ENCODE measurements at places on chromosomes 16 and 17.

- no peak for DNase-seq
These were observed 99.6 kb downstream of the CA4 start for GRCh38 chr17:60249290-60249826.

DNA sequence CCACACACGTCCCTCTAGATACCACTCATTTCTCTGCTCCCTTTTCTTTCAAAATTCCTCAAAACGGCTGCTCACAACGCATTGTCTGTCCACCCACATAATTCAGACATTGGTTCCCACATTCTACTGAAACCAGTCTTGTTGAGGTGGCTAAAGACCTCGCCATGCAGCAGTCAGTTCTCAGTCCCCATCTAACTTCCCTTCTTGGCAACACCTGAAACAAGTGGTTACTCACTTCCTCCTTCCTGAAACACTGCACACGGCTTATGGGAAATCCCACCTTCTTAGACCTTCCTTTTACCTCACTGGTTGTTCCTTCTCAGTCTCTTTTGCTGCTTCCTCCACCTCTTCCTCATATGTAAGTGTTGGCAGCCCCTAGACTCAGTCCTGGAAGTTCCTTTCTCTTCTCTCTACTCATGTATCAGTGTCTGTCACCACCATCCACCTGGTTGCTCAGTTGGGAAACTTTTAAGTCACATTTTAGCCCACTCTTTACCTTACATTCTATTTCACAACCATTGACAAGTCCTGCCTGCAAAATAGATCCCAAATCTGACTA lies 277.1 kb downstream of the CEP112 start:
- no peak for DNase-seq

DNA sequence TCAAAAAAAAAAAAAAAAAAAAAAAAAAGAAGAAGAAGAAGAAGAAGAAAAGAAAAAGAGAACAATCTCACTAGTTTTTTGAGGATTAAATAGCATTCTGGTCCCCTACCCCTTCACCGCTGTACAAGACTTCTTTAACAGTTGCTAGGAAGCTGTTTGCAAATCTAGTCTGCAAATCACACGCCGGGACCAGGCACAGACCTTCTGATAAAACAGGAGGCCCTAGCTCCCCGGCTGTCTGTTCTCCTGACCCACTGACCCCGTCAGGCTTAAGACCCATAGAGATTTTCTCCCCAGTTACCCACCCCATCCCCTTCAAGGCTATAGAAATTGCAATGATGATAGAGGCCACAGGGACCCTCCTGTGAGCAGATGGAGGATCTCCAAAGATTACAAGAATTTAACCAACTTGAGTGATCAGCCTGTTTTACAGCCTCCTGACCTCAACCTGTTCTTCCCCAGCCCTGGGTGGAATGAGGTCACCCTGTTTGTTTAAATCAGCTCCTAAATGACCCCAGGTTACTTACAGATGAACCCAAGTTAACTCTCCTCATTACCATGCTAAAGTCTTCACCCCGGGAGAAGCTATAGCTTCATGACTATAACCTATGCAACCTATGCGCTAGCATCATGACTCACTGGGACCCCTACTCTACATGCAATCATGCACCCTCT lies 11.8 kb upstream of the SULT1A1 start:
- DNase-seq, result no peak

GRCh38 chr16:4313563-4314531 lies 2.0 kb upstream of the GLIS2 start:
- DNase-seq, result no peak

DNA sequence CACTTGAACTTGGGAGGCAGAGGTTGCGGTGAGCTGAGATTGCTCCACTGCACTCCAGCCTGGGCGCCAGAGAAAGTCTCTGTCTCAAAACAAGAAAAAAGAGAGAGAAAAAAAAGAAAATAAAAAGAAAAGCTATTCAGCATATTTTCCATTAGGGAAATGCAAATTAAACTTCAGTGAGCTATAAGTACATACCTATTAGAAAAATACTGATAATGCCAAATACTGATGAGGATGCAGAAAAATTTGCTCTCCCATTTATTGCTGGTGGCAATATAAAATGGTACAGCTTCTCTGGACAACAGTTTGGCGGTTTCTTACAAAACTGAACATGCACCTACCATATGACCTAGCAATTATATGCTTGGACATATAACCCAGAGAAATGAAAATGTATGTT lies 9.8 kb downstream of the KRT10 start:
- DNase-seq, result no peak

DNA sequence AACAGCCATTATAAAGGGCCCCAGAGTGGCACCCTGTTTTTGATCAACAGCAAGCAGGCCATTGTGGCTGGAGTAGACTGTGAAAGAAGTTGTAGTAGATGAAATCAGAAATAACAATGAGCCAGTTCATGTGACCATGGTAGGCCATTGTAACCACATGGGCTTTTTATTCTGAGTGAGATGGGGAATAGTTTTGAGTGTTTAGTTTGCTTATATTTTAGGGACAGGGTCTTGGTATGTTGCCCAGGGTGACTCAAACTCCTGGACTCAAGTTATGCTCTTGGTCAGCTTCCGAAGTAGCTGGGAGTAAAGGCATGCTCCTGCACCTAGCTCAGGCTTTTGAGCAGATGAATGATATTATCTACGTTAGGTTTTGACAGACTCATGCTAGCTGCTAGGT lies 12.0 kb downstream of the CBFB start:
- no peak for DNase-seq

GRCh38 chr17:79360196-79360595 lies 250.7 kb downstream of the RBFOX3 start:
- DNase-seq, result no peak
